ENCODE measurements at places on chromosomes 5 and 9.
A peak's percentile ranks its signal among the peaks of the same experiment; 100 is the strongest.

DNA sequence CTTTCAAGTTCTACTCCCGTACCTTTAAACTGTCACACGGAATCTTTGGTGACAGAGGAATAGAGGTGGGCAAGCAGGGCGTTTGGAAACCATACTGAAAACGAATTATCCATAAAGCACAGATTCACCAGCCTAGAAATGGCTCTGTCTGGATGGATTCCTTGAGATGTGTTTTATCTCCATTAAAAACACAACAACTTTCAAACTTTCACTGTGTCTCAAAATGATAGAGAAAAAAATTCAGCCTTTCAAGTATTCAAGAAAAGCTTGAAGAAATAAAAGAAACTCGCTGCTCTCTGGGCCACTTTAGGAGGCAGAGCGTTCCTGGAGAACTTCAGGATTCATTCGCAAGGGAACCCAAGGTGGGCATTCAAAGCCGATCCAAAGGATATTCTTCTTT lies 589 bp upstream of the THBS4 start:
- DNase-seq = no peak

DNA sequence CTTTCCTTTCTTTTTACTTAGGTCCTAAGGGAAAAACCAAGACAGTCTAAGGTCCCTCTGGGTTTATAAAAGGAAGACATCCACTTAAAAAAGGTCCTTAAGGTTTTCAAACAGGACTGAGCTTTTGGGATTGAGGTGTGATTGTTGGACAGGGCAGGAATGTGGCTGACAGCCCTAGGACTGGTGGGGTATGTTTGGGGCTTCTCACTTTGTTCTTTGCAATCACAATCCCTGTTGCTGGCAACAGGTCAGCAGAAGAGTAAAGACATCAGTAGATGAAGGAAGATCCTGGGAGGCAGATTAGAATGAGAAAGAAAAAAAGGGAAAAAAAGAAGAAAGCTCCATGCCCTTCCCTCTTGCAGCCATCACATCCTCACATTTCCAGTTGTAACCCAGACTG lies 101.4 kb upstream of the TARS1 start:
- DNase-seq = no peak

DNA sequence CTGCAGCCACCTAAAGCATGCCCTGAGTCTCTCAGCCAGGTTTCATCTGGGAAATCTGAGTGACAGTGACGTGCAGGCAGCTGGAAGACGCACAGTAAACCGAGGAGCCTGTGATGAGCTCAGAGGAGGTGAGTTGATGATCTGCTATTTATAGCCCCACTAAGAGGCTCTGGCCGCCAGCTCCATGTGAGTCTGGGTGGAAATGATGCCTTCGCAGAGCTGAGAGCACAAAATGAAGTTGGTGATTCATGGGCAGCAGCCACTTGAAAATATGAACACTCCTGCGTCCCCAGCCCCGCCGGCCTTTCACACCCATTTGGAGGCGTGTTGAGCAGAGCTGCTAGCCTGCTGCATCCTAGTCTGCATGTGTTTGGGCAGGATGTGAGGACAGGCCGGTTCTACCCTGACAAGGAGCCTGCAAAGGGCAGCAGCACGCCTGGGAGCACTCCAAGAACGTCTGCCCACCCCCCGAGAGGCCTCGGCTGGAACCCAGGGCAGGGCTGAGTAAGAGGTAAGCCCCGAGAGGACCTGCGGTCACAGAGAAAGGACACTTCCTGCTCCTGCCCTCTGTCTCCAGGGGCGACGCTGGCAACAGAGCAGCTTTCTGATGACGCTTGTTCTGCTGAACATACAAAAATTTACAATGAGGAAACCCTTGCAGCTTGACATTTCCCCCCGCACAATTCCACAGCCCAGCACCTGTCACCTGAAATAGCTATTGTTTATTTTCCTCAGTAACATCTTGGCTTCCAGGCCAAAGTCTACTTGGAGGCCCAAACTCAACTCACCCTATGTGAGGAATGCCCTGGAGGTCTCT lies 25.1 kb upstream of the CDKN2AIPNL start:
- peak; percentile 72 for DNase-seq

DNA sequence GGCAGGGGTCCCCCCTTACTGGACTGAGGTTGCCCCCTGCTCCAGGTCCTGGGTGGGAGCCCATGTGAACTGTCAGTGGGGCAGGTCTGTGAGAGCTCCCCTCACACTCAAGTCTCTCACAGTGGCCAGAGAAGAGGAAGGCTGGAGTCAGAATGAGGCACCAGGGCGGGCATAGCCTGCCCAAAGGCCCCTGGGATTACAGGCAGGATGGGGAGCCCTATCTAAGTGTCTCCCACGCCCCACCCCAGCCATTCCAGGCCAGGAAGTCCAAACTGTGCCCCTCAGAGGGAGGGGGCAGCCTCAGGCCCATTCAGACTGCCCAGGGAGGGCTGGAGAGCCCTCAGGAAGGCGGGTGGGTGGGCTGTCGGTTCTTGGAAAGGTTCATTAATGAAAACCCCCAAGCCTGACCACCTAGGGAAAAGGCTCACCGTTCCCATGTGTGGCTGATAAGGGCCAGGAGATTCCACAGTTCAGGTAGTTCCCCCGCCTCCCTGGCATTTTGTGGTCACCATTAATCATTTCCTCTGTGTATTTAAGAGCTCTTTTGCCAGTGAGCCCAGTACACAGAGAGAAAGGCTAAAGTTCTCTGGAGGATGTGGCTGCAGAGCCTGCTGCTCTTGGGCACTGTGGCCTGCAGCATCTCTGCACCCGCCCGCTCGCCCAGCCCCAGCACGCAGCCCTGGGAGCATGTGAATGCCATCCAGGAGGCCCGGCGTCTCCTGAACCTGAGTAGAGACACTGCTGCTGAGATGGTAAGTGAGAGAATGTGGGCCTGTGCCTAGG lies at the start of gene CSF2:
TSS of gene CSF2 (plus strand) at position 559 of the 783 bp plus-strand sequence. CDS start at position 594, 35 bp downstream.
- no peak for DNase-seq

DNA sequence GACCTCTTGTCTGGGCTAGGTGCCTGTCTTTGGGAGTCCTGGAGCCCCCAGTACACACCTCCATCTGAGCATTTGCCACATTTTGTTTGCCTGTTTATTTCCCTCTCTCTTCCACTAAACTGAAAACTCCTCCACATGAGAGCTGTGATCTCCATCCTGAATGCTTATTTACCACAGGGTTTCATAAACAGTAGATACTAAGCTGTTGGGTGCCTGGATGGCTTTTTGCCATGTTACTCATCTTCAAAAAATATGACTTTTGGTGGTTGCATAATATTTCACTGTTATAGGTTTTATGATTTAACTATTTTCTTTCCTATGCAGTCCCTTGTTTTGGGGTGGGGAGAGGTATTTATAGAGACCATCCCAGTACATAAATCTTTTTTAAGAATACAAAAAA lies 99.6 kb downstream of the APBA1 start:
- no peak for DNase-seq

GRCh38 chr5:873328-873727 lies 19.3 kb downstream of the BRD9 start:
- no peak for DNase-seq

DNA sequence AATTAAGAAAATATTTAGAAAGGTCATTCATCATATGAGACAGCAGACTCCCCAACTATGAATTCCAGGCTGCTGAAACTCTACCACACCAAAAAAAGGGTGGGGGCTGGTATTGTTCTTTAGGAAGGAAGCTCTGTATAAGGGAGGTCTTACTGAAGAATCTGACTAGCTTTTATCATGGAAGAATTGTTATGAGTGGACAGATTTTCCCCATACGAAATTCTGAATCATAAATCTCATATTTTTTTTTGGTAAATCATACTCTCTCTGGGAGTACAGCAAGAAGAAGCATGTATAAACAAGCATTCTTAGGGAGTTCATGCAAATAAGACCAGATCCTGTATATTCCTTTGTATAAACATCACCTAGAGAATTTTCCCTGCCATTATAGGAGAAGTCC lies 220.0 kb downstream of the SLC12A2 start:
- DNase-seq = no peak

GRCh38 chr5:158727771-158728311 lies 371.9 kb downstream of the EBF1 start:
- DNase-seq = no peak

DNA sequence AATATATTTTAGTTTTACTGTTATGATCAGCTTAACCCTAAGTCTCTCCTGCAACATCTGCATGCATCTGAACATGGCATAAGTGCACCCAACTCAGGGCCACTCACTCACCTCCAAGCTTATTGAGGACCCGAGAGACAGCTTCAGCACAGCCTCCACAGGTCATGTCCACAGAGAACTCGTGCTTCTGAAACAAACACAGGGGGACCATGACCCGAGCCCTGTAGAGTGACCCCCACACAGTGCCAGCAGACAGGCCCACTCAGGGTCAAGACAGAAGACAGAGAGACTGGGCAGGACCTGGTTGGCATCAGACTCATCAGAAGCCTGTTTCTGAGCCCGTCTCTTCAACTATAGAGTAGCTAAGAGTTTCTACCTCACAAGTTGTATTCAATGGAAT lies 6.8 kb downstream of the ATOX1 start:
- no peak for DNase-seq

GRCh38 chr5:171595801-171596231 lies 176.4 kb downstream of the FGF18 start:
- no peak for DNase-seq

DNA sequence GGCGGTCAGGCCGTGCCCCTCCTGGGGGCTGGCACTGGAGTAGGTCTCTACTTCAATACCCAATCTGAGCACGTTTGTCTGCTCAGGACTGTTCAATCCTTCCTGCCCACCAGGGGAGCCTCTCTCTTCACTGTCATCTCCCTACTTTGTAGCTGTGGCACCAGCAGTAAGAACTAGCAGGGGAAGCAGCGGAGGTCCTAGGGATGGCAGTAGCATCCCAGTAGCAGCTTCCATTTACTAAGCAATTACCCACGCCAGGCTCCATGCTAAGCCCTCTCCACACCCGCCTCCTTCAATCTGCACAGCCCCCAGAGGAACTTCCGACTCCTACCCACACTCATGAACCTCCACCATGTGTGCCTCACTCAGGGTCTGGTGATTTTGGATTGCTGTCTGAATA lies 31.7 kb downstream of the FSTL4 start:
- no peak for DNase-seq

- no peak for DNase-seq
Observed at GRCh38 chr9:36486933-36487481, 85.7 kb upstream of the MELK start.

DNA sequence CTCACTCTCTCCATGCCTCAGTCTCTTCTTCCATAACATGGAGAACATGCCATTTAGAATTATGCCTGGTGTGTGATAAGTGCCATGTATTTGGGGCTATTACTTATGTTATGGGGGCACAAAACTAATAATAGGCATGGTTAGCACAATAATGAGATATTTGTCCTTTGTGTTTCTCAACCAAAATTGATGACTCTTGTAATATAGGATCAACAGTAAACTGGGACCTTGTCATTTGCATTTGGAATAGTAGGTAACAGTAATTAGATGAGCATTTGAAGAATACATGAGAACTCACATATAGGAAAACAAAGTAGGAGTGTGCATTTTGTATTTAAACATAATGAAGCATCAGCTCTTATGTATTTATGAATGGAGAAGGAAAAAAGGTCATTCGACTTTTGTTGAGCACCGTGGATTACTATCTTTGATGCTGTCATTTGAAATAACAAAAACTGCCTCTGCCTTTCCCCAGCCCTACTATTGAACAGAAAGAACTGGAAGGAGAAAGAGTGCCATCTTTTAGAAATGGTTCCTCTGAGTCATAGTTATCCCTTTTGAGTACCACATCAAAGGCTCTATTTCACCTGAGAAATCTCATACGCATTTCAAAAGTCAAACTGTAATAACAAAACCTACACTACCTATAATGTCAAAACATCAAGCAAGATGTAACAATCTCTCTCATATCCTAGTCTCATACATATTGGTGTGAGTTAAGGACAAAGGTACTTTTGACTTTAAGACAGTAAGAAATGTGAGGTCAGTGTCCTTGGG lies 655.2 kb downstream of the PDE4D start:
- no peak for DNase-seq

GRCh38 chr9:126361810-126362238 lies 35.2 kb downstream of the MVB12B start:
- DNase-seq = no peak

GRCh38 chr5:144581044-144581443 lies 410.4 kb downstream of the KCTD16 start:
- no peak for DNase-seq

- no peak for DNase-seq
Observed at GRCh38 chr5:5572976-5573797, 150.7 kb downstream of the ICE1 start.

DNA sequence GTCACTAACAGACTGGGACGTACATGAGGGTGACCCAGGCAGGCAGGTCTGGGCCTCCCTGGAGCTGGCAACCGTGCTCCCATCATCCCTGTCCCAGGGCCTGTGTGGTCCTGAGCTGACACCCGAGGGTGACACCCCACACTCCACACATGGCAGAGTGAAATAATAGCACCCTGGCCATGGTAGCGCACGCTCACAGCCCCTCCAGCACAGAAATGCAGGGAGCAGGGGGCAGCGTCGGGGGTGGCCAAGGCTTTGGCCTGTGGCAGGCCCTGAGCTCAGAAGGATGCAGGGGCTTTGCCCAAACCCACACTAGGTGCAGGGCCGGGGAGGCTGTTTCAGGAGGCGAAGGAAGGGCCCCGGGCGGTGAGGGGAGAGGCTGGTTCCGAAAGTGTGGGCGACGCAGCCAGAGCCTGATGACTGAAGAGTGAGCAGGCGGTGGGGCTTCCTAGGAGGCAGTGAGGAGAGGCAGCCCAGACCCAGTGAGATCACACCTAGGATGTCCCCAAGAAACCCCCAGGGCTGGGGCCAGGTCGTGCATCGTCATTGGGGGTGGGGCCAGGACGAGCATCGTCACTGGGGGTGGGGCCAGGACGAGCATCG lies 12.9 kb downstream of the OR2V2 start:
- peak; percentile 50 for DNase-seq

- no peak for DNase-seq
Observed at GRCh38 chr5:53963958-53964357, 346.4 kb downstream of the ARL15 start.

DNA sequence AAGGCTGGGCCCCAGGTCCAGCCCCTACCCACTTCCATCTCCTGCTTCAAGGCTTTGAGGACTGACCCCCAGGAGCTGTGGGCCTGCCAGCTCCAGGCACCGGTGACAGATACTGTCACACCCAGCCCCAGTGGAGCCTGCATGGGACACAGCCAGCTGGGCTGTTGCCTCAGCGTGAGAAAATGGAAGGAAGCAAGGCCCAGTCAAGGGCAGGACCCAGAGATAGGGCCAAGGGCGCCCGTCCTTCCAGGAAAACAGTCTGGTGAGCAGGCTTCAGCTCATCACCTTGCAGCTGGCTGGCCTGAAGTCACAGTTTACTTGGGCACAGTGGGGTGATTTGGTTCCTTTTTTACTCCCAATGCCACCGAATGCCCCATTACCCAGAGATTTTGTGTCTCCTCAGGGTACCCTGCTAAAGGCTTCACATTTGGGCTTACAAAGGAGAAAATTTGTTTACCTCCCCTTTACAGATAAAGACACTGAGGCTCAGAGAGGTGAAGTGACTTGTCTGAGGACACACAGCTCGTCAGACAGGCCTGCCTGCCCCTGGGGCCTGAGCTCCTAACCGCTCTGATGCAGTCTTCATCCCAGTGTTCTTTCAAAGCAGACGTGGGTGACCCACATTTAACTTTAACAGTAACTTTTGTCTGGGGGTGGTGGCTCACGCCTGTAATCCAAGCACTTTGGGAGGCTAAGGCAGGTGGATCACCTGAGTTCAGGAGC lies 21.5 kb upstream of the WDR38 start:
- DNase-seq = no peak
